ENCODE measurements at places on chromosomes 12 and 14. TPM values are rescaled to one million over a fixed set of nuclear protein-coding genes. Genes with fewer than 3 reads are reported as not detected.

DNA sequence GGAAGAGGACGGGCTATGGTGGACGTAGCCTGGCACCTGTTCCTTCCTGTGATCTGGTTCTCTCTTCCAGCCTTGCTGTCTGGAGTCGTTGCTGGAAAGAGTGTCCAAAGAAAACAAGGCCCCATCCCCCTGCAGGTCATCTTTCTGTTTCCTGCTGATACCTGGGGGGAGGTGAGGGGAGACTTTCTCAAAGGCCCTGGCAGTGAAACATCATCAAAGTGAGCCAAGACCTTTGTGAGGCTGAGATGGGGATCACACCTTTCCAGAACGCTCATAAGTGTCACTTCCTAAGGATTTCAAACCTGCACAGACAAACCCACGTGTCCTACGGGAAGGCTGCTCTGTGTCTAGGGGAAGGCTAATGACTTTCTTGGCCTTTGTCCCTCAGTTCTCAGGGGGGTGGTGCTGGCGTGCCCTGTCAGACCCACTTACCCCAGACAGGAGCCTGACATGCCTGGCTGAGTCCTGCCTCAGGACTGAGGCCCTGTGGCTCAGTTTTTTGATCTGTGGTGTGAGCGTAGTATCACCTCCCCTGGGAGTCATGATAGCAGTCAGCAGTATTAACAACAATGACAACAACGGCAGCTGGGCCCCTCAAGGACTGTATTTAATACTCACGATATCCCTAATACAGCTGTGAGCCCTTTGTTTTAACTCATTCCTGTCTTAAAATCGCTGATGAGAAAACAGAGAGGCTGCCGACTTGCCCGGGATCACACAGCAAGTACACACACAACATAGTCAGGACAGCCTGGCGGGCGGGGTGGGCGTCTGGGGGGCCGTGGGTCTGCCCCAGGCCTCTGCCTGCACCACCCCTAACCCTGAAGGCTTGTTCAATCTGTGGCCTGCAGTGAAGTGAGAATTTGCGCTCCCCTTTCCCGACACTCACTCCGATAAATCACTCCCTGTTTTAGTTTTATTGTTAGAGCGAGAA is 235.2 kb downstream of the SLC41A2 start:
- no peak overlapping the region for H3K4me3 ChIP-seq
- no peak overlapping the region for H3K27ac ChIP-seq
- H3K36me3 ChIP-seq, result no peaks in the 10 kb centered on the region
- no peaks in the 10 kb centered on the region for H3K4me1 ChIP-seq

GRCh38 chr14:83133981-83134645 is 1600.5 kb upstream of the SEL1L start:
- H3K4me1 ChIP-seq, result no peaks in the 10 kb centered on the region
- no peak for DNase-seq
- no peak overlapping the region for H3K27ac ChIP-seq
- no peaks in the 10 kb centered on the region for H3K27me3 ChIP-seq
- H3K4me3 ChIP-seq, result no peak overlapping the region

DNA sequence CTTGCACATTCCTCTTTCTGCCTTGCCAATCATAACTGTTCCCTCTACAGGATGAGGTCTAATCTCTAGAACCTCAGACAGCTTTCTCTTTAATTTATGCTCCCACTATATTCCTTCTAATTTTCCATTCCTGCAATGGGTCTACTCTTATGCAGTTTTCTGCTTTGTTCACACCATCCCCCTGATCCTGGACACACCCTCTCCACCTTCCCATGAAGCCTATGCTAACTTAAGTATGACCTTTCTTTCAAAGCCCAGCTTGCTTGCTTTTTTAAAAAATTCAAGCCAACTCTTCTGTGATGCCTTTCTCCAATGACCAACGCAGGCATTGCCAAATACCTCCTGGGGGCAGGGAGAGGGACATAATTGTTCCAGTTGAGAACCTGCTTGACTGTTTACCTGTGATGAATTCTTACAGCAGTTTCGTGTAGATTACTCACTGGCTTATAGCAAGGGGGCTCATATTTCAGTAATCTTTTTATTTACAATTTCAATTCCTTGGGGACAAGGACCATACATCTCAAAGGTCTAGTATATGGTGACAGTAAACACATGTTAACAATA is 7.8 kb downstream of the SLC38A1 start:
- DNase-seq, result no peak
- peak overlapping the region; percentile 71 for H3K27ac ChIP-seq
- peaks cover 28% of the 10 kb centered on the region for H3K4me1 ChIP-seq
- H3K36me3 ChIP-seq, result no peaks in the 10 kb centered on the region
- H3K27me3 ChIP-seq, result no peaks in the 10 kb centered on the region

GRCh38 chr12:101696251-101697196 is 916 bp upstream of the CHPT1 start:
- peaks cover 18% of the 10 kb centered on the region for H3K4me1 ChIP-seq
- H3K27me3 ChIP-seq, result no peaks in the 10 kb centered on the region
- H3K36me3 ChIP-seq, result no peaks in the 10 kb centered on the region
- peak; percentile 94 for DNase-seq

- no peaks in the 10 kb centered on the region for H3K36me3 ChIP-seq
- DNase-seq, result no peak
- no peaks in the 10 kb centered on the region for H3K27me3 ChIP-seq
- no peak overlapping the region for H3K4me3 ChIP-seq
- H3K4me1 ChIP-seq, result no peaks in the 10 kb centered on the region
- no peak overlapping the region for H3K27ac ChIP-seq
Observed at GRCh38 chr12:115000038-115000437, 316.1 kb upstream of the TBX3 start.

- no peaks in the 10 kb centered on the region for H3K27me3 ChIP-seq
- no peaks in the 10 kb centered on the region for H3K4me1 ChIP-seq
- peak overlapping the region; percentile 62 for H3K27ac ChIP-seq
- DNase-seq, result peak; percentile 32
- H3K4me3 ChIP-seq, result no peak overlapping the region
Observed at GRCh38 chr14:63224196-63224595, 20.0 kb downstream of the RHOJ start.

- no peaks in the 10 kb centered on the region for H3K4me1 ChIP-seq
- peaks cover 8% of the 10 kb centered on the region for H3K36me3 ChIP-seq
- H3K27ac ChIP-seq, result no peak overlapping the region
- H3K27me3 ChIP-seq, result no peaks in the 10 kb centered on the region
- no peak overlapping the region for H3K4me3 ChIP-seq
Observed at GRCh38 chr12:69580074-69580473, 5.2 kb upstream of the CCT2 start.

- peaks cover 8% of the 10 kb centered on the region for H3K4me1 ChIP-seq
- no peaks in the 10 kb centered on the region for H3K36me3 ChIP-seq
- H3K4me3 ChIP-seq, result no peak overlapping the region
- DNase-seq, result no peak
Observed at GRCh38 chr14:74853581-74853980, 22.4 kb downstream of the PROX2 start.

Gene ACOT6
- 0.04 TPM for polyA plus RNA-seq

Gene ADAM20
- polyA plus RNA-seq, result 0.06 TPM

DNA sequence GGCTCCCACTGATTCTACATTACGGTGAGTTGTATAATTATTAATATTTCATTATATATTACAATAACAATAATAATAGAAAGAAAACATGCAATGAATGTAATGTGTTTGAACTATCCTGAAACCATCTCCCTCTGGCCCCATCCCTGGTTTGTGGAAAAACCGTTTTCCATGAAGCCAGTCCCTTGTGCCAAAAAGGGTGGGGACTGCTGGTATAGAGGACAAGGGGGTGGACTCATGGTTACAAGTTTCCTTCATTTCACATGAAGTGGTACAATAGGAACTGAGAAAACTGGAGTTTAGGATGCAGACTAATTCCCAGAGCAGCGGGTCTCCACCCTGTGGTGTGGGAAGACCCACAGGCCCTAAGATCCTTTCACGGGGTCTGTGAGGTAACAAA is 3.0 kb upstream of the C1RL start:
- no peak overlapping the region for H3K27ac ChIP-seq
- H3K36me3 ChIP-seq, result peaks cover 22% of the 10 kb centered on the region
- H3K27me3 ChIP-seq, result no peaks in the 10 kb centered on the region
- H3K4me3 ChIP-seq, result no peak overlapping the region

DNA sequence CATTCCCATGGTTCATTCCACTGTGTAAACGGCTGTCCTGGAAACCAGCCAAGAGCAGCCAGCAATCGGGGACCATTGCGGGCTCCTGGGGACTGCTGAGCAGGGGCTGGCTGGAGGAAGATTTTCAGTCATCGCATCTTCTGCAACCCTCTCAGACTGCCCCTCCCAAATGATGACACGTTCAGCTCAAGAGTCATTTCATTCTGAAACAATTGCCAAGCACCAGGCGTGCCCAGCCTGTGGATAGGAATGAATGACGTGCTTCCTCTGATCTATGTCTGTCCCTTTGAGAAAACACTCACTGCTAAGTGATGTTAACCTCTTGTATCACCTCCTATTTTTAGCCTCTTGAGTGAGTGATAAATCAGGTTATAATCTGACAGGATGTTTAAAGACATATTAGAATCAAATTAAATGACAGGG is 62.0 kb downstream of the NDUFA12 start:
- H3K27ac ChIP-seq, result no peak overlapping the region
- no peak overlapping the region for H3K4me3 ChIP-seq
- no peaks in the 10 kb centered on the region for H3K4me1 ChIP-seq
- H3K36me3 ChIP-seq, result no peaks in the 10 kb centered on the region
- H3K27me3 ChIP-seq, result no peaks in the 10 kb centered on the region

DNA sequence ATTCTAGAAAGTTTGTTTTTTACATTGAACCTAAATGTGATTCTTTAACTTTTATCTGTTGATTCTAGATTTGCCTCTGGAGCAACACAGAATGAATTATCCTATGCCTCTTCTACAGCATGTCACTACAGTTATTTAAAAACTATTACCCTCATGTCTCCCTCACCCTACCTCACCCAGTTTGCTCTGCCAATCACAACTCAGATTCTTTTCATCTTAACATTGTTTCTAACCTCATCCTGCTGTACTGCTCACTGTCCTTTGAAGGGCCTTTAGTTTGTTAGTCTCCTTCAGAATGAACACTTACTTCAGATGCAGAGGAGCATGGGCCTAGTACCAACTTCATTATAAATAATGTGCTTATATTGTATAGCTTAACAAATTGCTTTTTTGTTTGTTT is 21.5 kb downstream of the YLPM1 start:
- DNase-seq, result no peak
- no peak overlapping the region for H3K4me3 ChIP-seq
- H3K27ac ChIP-seq, result no peak overlapping the region
- no peaks in the 10 kb centered on the region for H3K4me1 ChIP-seq
- no peaks in the 10 kb centered on the region for H3K27me3 ChIP-seq

- no peak for DNase-seq
- no peaks in the 10 kb centered on the region for H3K27me3 ChIP-seq
- H3K4me3 ChIP-seq, result no peak overlapping the region
- H3K27ac ChIP-seq, result no peak overlapping the region
Observed at GRCh38 chr14:68657300-68658028, 135.4 kb downstream of the ZFP36L1 start.

DNA sequence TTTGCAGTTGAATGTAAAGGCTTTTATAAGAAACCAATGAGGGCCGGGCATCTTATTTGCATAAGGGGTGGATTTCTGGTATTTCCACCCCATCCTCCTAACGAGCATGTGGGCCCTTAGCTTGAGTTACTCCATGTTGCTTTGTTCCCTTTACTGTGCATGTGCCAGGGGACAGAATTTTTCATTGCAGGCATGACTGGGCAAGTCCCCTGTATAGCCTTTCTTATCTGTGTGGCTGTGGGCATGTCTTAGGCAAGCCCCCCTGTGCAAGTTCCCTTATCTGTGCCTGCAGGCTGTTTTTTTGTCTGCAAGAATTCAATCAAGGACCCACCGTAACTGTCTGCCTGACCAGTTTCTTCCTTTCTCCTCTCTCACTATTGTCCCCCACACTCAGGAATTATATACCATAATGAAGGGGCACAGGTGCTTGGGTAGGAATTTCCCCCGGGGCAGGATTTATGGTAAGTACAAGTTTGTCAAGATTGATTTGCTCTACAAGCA is 152.2 kb upstream of the CNOT2 start:
- H3K4me3 ChIP-seq, result no peak overlapping the region
- no peak for DNase-seq
- H3K36me3 ChIP-seq, result no peaks in the 10 kb centered on the region
- no peaks in the 10 kb centered on the region for H3K4me1 ChIP-seq

- H3K27me3 ChIP-seq, result no peaks in the 10 kb centered on the region
- no peak overlapping the region for H3K4me3 ChIP-seq
- DNase-seq, result no peak
- H3K27ac ChIP-seq, result no peak overlapping the region
Observed at GRCh38 chr12:122067966-122068365, 10.6 kb upstream of the MLXIP start.

GRCh38 chr12:89671469-89671868 is 37.2 kb downstream of the ATP2B1 start:
- H3K36me3 ChIP-seq, result no peaks in the 10 kb centered on the region
- H3K4me3 ChIP-seq, result no peak overlapping the region
- no peaks in the 10 kb centered on the region for H3K4me1 ChIP-seq
- no peaks in the 10 kb centered on the region for H3K27me3 ChIP-seq
- no peak for DNase-seq

GRCh38 chr14:78950649-78951048 is 780.5 kb downstream of the NRXN3 start:
- peak overlapping the region; percentile 80 for H3K27ac ChIP-seq
- DNase-seq, result peak; percentile 71
- H3K4me1 ChIP-seq, result peaks cover 4% of the 10 kb centered on the region
- H3K36me3 ChIP-seq, result no peaks in the 10 kb centered on the region
- H3K27me3 ChIP-seq, result no peaks in the 10 kb centered on the region
- no peak overlapping the region for H3K4me3 ChIP-seq

Gene CLEC4C
- 0.07 TPM for polyA plus RNA-seq

DNA sequence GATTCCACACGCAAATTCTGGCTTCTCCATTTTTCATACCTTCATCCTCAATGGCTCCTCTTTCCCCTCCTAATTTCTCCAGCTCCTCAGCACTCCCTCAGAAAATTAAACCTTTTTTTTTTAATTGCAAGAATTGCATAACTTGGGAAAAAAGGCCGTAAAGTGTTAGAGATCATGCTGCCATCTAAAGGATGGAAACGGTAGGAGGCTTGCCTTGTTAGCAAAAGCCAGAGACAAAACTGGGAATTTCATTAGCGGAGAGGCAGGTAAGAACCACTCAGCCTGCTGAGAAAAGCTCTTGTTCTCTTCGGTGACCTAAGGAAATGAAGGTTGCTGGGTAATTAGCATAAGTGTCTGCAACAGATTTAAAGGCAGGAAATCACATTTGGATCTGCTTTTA is 204.3 kb downstream of the AEBP2 start:
- H3K4me1 ChIP-seq, result no peaks in the 10 kb centered on the region
- H3K4me3 ChIP-seq, result no peak overlapping the region
- H3K36me3 ChIP-seq, result no peaks in the 10 kb centered on the region
- peak; percentile 23 for DNase-seq

Gene TMEM119
- 14.6 TPM for polyA plus RNA-seq

DNA sequence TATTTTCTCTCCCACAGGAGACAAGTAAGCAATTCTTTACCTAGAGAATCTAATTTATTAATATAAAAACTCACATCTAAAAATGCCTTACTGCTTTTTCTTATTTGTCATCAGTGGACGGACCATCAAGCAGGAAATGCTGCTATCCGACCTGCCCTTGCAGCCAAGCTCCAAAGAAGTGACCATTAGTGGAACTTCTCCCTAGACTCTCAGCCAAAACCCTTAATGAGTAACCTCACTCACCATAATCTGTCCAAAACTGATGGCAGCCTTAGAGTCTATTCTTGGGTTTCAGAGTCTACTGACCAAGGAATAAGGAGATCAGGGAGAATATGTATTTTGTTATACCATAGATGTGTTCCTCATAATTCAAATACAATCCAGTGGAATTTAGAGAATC is 60.9 kb upstream of the CFL2 start:
- H3K27ac ChIP-seq, result no peak overlapping the region
- H3K36me3 ChIP-seq, result peaks cover 34% of the 10 kb centered on the region

Gene PROX2
- 1.5 TPM for polyA plus RNA-seq

- no peaks in the 10 kb centered on the region for H3K36me3 ChIP-seq
- H3K4me1 ChIP-seq, result no peaks in the 10 kb centered on the region
- H3K27ac ChIP-seq, result no peak overlapping the region
- H3K27me3 ChIP-seq, result no peaks in the 10 kb centered on the region
- no peak overlapping the region for H3K4me3 ChIP-seq
- DNase-seq, result no peak
Observed at GRCh38 chr12:74170645-74171477, 366.8 kb upstream of the ATXN7L3B start.

Data from large intestine (tissue), 12 donors.